ENCODE measurements at places on chromosomes 13 and 19.
A peak's percentile ranks its signal among the peaks of the same experiment; 100 is the strongest.

- no peak for DNase-seq
Measured at GRCh38 chr19:6352381-6353165, 8.8 kb upstream of the CLPP start.

DNA sequence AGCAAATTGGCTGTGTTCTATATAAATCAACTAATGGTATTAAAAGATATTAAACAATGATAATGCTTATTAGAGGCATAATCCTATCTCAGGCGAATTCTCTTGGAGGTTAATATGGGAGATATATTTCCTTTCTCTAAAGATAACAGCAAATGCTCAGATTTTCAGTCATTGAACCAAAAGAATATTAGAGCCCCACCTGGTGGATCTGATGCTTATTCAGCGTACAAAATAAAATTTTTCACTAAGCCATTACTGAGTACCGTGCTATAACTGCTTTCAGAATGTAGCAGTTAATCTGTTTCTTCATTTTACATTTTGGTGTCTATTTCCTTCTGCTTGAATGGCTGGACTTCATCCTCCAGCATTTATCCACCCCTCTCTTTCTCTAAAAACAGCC, 143.3 kb upstream of the IPO5 start:
- DNase-seq, result no peak

GRCh38 chr13:113116206-113116800, 6.3 kb upstream of the F10 start:
- no peak for DNase-seq

DNA sequence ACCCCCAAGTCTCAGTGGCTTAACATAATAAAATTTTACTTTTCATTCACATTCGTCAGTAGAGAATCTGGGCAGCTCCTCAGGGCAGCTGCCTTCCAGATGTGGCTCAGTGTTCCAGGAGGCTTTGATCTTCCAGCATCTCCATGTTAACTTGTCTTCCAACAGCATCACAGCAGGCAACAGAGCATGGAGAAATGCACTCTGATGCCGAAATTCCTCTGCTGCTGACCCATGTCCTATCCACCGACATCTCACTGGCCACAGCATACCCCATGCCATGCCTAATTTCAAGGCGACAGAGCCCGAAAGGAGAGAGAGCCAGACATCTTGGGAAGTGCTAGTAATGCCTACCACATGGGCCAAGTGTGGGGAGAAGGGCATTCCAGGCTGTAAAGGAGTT, 64.9 kb upstream of the MEDAG start:
- no peak for DNase-seq

- DNase-seq, result no peak
Measured at GRCh38 chr13:61700181-61700580, 284.5 kb upstream of the PCDH20 start.

DNA sequence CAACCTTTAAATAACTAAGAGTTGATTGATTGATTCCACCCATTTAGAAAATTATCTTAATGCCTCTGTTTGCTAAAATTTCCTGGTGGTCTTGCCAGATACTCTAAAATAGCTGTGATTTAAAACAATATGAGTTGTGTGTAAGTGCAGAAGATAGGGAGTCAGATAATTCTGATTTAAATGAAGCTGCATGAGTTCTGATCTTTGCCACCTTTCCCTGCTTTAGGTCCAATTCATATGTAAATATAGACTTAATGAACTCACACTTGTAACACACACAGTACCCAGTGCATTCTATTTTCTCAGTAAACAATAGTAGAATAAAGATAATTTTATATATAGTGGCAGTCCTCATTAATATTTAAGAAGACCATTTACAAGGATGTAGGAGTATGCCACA, 981.8 kb downstream of the SLITRK1 start:
- DNase-seq, result no peak

DNA sequence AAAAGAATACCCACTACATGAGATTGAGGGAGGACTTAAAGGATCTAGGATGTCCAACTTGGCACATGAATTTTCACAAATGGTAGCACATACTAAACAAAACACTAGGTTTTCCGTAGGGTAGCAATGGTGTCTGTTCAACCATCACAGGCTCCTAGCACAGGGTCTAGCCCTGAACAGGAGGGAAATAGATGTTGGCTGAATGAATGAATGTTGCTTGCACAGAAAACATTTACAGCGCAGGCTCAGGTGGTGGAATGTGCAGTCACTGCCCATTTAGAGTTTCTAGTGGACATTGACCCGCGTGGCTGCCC, 1.9 kb upstream of the MYCBP2 start:
- DNase-seq, result no peak

- no peak for DNase-seq
Measured at GRCh38 chr19:33388725-33389420, 15.4 kb downstream of the CEBPG start.

DNA sequence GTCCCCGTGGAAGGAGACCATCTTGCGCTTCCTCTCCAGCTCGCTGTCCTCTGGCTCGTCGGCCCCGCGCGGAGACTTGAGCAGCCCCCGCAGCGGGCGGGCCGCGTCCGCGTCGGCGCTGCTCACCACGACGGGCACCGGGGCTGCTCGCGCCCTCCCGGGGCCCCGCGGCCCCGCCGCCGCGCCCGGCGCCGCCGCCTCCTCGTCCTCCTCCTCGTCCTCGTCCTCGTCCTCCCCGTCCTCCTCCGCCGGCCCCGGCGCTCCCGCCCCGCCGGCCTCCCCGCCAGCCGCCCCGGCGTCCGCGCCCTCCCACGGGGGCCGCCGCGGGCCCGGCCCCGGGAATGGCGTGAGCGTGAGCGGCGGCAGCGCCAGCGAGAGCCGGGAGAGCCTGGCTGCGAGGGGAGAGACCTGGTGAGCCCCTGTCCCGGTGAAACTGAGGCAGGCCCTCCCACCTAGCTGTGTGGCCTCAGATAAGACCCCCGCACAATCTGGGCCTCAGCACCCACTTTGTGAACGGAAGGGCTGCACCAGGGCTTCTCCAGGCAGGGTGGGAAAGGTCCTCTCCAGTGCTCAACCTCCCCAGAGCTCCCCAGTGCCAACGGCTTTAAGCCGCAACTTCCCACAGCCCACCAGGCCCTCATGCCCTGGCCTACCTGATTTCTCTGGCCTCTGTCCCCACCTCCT, 17.8 kb downstream of the LMTK3 start:
- DNase-seq, result no peak

DNA sequence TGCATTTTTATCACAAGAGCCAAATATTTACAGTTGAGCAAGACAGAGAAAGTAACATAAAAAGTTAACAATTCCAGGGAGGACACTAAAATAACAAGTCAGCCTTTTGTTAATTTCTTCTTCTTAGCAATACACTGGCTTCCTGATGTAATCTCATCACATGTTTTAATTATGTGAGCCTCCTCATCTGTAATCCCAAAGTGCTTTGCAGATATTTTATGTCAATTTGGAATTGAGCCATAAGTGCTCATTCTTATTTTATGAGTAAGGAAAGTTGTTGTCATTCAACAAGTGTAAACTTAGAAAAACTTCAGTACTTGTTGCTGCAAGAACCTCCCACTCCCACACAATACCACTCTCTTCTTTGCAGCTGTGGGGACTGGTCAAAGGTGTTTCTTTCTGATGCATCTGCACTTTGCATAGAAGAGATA, 223.6 kb downstream of the GPC6 start:
- DNase-seq, result no peak

DNA sequence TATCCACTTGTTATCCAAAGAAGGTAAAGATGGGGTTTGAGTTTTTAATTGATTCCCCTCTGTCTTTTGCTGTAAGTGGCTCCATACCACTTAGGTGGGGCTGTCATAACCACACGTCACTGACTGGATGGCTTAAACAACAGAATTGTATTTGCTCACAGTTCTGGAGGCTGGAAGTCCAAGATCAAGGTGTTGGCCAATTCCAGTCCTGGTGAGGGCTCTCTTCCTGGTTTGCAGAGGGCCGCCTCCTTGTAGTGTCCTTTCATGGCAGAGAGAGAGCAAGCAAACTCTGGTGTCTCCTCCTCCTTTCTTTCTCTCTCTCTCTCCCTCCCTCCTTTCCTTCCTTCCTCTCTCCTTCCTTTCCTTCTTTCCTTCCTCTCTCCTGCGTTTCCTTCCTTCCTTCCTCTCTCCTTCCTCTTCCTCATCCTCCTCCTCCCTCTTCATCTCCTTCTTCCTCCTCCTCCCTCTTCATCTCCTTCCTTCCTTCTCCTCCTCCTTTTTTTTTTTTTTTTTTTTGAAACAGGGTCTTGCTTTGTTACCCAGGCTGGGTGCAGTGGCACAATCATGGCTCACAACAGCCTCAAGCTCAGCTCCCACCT, 140.6 kb upstream of the RNF113B start:
- DNase-seq, result no peak

DNA sequence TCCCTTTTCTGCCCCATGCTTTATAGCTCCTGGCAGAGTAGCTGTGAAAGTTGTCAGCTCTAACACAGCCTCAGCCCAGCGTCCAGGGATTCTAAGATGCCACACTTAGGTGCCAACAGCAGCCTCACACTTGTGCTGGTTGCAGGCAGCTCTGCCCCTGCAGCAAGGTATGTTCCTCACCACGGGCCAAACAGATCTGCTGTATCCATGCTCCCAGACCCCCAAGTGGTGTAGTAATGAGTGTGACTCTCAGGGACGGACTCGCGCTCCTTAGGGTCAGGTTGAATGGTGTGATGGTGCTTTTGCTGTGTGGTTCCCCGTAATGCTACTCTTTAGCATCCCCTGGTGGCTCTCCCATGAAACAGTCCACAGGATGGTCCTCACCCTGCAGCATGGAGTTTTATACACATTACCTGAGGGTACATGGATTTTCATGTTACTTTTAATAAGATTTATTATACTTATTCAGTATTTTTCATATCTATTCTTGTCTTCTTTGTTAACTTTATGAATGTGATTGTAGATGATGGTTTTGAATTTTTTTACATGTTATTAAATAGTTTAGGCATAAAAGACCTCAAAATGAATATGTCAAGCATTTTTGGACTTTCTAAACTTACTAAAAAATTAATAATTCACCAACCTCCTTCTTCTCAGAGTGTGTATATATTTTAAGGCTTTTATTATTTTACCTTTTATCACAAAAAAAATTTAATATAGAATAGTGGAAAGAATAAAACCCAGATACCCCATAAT, 232.5 kb downstream of the SLC7A1 start:
- DNase-seq, result peak; percentile 1

GRCh38 chr19:42552086-42553065, 24.1 kb upstream of the CEACAM1 start:
- no peak for DNase-seq

GRCh38 chr13:109483284-109483683, 303.1 kb downstream of the IRS2 start:
- DNase-seq, result no peak

- DNase-seq, result no peak
Measured at GRCh38 chr13:113448885-113449692, 4.2 kb downstream of the ADPRHL1 start.

DNA sequence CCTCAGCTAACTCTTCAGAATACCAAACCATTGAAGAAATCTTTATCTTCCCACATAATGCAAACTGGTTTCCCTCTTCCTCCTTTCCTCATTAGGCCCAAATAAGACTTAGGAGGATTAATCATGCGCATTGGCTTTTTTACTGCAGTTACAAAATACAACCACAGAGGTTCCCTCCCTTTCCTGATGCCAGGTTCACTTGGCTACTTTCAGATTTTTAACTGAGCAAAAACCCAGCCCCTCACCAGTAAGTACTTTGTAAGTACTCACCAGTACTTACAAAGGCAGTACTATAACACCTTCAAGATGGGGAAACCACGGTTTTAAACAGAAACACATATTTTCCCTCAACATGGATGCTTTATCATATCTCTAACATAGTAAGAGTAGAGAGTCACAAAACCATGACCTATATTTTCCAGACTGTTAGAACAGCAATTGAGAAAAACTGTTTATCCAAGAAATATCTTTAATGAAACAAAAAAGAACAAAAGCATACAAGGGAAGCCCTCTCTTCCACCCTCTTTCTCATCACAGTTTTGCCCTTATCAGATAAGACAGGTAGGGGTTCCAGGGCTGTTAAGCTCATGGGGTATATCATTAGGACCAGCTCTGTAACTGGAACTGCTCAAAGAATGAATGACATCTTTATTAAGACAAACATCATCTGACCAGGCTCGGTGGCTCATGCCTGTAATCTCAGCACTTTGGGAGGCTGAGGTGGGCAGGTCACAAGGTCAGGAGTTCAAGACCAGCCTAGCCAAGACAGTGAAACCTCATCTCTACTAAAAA, 12.7 kb downstream of the FOXO1 start:
- DNase-seq, result no peak

All from NCI-H510A (cell line).